Activated T-cell treated with anti-CD3 and anti-CD28 coated beads for 48 hours (primary cell): ENCODE measurements at places on chromosomes 2 and 18.

DNA sequence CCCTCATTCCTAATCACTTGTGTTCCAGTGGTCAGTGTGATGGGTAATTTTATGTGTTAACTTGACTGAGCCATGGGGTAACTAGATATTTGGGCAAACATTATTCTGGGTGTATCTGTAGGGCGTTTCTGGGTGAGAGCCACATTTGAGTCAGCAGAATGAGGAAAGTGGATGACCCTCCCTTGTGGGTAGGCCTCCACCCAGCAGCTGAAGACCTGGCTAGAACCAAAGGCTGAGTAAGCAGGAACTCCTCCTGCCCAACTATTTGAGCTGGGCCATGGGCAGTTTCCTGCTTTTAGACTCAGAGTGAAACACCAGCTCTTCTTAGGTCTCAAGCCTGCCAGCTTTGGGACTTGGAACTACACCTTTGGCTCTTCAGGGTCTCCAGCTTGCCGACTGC lies 141.8 kb downstream of the ACKR3 start:
- no peak for DNase-seq

DNA sequence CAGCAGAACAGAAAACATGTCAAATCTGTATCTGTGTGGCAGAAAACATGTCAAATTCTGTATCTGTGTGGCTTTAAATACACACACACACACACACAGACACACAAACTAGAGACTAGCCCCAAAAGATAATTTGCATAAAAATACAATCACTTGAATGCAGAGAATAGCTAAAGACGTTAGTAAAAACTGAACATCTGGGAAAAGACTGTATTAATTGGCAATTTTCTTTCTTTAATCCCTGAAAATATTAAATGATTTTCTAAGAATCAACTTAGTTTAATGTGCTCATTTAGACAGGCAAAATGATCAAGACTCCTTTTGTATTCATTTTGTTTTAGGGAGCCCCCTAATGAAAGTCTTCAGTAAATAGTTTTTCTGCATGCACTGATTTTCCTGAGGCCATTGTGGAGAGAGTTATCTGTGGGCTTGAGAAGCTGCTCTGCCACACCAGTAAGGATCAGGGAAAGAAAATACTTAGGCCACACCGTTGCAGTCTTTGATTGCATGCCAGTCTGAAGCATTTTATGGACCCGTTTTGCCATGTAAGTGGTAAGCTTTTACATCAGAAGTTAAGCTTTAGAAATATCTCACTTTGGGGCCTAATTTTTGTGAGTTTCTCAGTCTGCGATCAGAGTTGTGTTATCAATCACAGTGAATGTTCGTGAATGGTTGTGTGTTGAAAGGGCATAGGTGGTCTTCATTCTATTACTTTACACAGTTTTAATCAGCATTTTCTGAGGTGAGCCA lies 2.2 kb downstream of the SPATS2L start:
- DNase-seq = no peak

DNA sequence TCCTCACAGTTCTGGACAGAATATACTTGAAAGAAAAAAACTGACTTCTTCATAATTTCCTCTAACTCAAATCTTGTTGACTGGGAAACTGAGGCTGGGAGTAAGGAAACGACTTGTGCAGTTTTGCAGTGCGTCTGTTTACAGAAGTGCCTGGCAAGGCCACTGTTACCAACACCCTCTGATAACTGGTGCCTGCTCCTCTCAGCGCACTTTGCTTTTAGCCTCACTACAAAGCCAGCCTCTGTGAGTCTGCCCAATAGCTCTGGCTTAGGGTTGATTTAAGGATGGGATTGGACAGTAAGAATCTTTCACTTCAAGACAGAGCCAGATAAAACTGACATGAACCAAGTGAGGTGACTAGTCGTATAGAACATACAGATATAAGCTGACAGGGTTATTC lies 410.8 kb downstream of the PTPRM start:
- DNase-seq = no peak

DNA sequence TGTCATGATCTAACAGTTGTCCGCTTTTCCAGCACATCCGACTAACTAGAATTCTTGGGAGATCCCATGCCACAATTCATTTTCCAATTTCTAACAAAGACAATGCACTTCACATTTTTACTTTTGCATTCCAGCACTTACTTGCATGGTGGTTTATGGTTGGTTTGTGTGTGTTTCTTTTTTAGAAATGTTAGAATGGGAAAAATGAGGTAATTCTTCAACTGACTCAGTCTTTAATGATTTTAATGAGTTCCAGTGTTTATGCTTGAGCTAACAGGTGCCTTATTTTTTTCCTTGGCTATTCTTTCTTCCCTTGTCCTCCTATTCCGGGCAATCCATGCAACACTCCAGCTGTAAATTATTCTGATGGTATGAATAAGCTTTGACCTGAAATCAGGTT lies 46.4 kb downstream of the SLC8A1 start:
- DNase-seq = no peak

DNA sequence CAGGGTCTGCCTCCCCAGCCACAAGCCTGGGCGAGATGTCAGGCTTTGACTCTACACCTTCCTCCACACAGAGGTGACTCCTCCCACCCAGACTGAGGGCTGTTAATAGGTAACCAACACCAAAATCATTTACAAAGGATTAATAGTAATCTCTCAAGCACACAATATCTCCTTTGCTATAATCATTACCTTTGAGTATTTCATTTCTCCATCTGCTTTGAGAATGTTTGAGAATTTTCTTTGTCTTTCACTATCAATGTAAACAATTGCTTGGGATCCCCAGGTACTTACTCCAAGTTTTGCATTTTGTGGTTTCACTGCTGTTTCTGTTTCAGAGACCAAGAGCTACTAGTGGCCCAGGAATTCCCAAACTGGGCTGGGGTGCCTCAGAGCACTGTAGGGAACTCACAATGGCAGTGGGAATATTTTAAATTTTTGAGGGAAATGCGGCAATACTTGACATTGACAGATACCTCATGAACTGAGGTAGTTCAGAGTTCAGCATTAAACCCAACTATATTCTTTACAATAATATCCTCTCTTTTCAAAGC lies 166.4 kb upstream of the MGAT5 start:
- no peak for DNase-seq

DNA sequence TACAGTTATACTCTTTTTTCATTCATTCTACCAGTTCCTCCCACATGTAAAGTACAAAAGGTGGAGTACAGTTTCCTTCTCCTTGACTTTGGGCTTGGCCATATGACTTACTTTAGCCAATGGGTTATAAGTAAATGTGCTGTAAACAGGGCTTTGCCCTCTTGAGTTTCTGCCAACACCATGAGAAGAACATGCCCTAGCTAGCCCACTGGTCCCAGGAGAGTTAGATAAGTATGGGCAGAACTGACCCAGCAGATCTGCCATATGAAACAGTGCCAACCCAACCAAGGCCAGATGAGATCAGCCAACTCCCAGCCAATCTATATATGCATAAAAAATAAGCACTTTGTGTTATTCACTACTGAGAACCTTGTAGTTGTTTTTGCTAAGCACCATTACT lies 25.5 kb downstream of the ZC3H8 start:
- DNase-seq = no peak

GRCh38 chr2:40282428-40282827 lies 169.5 kb downstream of the SLC8A1 start:
- no peak for DNase-seq

- no peak for DNase-seq
Measured at GRCh38 chr2:12097859-12098258, 351.4 kb downstream of the LPIN1 start.

GRCh38 chr2:25567406-25567805 lies 106.0 kb downstream of the DTNB start:
- DNase-seq = no peak

DNA sequence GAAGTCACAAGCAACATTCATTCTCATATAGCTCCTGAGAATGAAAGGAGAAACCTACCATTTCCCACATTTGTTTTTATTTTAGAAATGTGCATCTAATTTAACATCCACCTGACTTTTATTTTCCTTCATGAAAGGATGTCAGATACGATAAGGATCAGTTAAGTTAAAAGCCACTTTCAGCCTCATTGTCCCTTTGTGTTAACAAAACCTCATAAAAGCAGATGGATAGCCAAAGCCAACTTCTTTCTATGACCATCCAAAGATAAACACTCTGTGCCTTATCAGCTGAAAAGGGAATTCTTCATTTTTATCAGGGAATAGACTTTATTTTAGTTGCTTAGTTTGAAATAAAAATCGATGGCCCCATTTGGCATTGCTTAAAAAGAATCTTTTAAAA lies 25.7 kb upstream of the RIT2 start:
- no peak for DNase-seq

DNA sequence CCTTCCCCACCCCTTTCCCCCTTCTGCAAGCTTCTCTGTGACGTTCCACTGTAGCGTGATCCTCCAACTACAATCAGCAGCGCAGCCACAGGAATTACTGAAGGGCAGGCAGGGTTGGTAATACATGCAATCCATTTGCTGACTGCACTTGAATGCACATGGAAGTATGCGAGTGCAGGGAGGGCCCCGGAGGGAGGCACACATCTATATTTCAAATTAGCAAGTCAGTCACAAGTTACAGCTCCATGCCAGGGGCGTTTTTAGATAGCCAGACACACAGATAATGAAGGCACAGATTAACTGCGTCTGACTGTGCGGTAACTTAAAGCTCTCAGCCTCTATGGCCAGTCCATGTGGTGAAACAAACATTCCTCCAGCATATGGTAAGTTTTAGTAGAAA lies 209.2 kb upstream of the GATA6 start:
- no peak for DNase-seq

- no peak for DNase-seq
Measured at GRCh38 chr2:25794544-25795276, 83.6 kb downstream of the ASXL2 start.

- DNase-seq = no peak
Measured at GRCh38 chr2:3211256-3212060, 166.2 kb downstream of the EIPR1 start.

- no peak for DNase-seq
Measured at GRCh38 chr2:16129716-16130540, 189.6 kb downstream of the MYCN start.

GRCh38 chr2:120661551-120661950 lies 74.1 kb upstream of the GLI2 start:
- DNase-seq = no peak

- DNase-seq = peak; percentile 52
Measured at GRCh38 chr2:219352448-219353023, 20.0 kb upstream of the RESP18 start.

GRCh38 chr2:169172151-169172735 lies 102.9 kb downstream of the DHRS9 start:
- no peak for DNase-seq

DNA sequence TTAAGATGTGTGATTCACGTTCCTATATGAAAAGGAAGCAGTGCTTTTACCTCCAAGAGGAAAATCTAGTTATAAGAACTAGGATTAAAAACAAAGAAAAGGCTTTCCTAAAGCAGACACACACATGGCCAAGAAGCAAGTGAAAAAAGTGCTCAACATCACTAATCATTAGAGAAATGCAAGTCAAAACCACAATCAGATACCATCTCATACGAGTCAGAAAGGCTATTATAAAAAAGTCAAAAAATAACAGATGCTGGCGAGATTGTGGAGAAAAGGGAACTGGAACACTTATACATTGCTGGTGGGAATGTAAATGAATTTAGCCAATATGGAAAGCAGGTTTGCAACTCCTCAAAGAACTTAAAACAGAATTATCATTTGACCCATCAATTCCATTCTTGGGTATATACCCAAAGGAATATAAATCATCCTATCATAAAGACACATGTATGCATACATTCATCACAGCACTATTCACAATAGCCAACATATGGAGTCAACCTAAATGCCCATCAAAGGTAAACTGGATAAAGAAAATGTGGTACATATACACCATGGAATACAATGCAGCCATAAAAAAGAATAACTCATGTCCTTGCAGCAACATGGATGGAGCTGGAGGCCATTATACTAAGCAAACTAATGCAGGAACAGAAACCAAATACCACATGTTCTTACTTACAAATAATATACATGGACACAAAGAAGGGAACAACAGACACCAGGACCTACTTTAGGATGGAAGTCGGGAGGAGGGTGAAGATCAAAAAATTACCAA lies 285.3 kb downstream of the RAD51AP2 start:
- DNase-seq = no peak

- DNase-seq = no peak
Measured at GRCh38 chr2:29368659-29369040, 253.4 kb downstream of the CLIP4 start.

DNA sequence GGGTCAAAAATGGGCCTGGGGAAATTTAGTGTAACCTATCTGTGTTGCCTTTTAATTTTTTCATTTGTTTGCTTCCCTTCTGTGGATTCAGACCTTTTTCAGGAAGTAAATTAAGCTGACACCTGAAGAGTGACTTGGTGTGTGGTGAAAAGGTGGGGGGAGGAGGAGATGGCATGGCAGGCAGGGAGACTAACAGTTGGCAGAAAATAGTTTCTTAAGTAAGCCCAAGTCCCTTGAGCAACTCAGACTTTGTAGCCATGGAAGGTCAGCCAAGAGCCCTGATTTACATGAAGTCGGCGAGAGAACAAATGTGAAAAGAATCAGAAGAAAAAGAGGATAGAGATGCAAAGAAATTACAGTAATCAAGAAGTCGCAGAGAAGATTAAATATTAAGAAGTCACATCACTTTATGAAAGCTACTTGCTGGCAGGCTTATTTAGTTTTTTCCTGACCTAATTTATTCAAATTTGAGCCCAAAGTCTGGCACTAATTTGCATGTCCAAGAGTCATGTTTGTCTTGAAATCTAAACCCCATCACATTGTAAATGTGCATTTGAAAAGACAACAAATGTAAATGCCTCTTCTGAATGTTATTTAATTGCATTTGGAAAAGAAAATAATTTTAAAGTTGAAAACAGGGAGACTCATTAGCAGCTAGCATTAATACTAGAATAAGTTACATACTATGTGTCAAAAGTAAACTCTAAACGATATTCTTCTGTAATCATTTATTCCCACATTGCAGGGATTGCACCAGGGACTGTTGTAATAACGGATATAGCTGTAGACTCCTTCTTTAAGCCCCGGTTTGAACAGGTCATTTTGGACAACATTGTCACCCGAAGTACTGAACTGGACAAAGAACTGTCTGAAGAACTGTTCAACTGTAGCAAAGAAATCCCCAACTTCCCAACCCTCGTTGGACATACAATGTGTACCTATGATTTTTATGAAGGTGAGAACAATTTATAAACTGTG lies 19.3 kb downstream of the UPP2 start:
- DNase-seq = no peak

DNA sequence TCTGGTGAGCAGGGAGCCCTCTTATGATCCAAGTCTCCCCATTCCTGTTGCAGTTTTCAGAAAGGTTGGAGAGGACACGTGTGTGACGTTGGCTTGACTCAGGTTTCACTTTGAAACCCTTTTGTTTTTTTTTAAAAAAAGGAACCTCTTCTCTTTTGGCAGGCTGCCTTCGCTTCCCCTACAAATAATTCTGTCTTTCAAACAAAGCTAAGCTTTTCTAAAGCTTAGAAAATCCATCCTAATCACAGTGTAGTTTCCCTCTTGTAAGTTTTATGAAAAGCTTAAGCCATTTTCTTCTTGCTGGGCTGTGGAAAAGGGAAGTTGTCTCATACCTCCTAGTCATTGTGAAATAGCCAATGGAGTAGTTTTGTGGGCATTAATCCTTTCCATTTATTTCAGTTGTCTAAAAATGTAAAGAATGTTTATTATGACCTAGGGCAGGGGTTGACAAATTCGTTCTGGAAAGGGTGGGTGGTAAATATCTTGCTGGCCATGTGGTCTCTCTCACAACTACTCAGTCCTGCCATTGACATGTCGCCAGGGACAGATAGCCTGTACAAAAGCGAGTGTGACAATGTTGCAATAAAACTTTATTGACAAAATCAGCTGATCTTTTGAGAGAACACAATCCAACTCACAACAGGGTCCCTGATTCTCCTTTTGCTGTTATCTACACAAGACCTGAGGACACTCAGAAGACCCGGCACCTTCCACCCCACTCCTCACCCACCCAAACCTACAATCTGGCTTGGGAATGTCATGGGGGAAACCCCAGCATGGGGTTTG lies 878.8 kb downstream of the RNF144A start:
- no peak for DNase-seq
